ENCODE measurements at places on chromosomes 3 and 15. TPM values are rescaled to one million over a fixed set of nuclear protein-coding genes. Genes with fewer than 3 reads are reported as not detected.

- H3K27ac ChIP-seq = no peak overlapping the region
- no peaks in the 10 kb centered on the region for H3K4me1 ChIP-seq
- H3K27me3 ChIP-seq = no peaks in the 10 kb centered on the region
- H3K36me3 ChIP-seq = no peaks in the 10 kb centered on the region
- H3K4me3 ChIP-seq = no peak overlapping the region
- DNase-seq = no peak
Observed at GRCh38 chr15:27358751-27359434, 387.9 kb downstream of the GABRG3 start.

DNA sequence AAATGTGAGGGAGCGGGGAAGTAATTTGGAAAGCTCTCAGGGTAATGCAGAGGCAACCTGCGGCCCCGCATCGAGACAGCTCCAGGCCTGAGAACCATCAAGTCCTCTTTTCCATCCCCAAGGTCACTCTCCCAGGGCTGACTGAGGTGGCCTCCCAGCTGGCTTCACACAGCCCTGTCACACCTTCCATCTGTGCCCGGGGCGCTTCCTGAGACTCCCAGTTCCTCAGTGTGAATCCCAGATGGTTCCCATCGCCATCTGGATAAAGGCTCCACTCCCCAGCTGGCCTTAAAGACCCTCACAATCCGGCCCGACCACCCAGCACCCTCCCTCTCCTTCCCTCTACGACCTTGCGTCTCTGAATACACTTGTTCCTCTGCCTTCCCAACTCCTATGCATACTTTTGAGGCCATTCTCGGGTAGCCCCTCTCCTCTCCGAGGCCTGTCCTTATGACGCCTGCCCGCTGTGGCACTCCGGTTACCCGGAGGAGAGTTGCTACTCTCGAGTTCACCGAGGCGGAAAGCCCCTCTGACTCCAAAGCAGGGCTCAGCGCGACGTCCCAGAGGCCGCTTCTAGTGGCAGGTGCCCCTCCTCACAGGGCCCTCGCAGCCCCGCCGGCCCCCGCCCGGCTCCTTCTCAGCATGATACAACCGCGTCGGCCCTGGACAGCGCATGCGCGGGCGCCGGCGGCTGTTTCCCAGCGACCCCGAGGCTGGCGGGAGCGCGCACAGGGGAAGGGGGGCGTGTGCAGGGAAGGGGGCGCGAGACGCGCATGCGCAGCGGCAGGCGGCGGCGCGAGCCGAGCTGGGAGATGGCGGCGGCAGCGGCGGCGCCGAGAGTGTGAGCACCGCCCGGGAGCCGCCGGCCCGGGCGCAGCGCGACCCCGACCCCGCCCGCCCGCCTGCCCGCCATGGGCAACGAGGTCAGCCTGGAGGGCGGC lies at the start of gene BSN:
Gene BSN, plus strand, starts transcription at position 786 of the 941 bp plus-strand sequence. Its CDS starts 126 bp downstream, at position 912.
- H3K4me1 ChIP-seq = peaks cover 15% of the 10 kb centered on the region
- peaks cover 19% of the 10 kb centered on the region for H3K27me3 ChIP-seq
- peak within 1 kb of the TSS; percentile 75 for H3K4me3 ChIP-seq
- H3K36me3 ChIP-seq = no peaks in the 10 kb centered on the region
- no peak within 1 kb of the TSS for H3K27ac ChIP-seq

DNA sequence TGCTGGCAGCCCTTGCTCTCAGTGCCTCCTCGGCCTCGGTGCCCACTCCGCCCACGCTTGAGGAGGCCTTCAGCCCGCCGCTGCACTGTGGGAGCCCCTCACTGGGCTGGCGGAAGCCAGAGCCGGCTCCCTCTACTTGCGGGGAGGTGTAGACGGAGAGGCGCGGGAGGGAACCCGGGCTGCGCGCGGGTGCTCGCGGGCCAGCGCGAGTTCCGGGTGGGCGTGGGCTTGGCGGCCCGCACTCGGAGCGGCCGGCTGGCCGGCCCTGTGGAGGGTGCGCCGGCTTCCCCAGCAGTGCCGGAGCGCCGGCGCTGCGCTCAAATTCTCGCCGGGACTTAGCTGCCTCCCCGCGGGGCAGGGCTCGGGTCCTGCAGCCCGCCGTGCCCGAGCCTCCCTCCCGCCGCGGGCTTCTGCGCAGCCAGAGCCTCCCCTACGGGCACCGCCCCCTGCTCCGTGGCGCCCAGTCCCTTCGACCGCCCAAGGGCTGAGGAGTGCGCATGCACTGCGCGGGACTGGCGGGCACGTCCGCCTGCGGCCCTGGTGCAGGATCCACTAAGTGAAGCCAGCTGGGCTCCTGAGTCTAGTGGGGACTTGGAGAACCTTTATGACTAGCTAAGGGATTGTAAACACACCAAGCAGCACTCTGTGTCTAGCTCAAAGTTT lies 231.5 kb downstream of the EFHB start:
- no peaks in the 10 kb centered on the region for H3K27me3 ChIP-seq
- no peak for DNase-seq
- no peaks in the 10 kb centered on the region for H3K36me3 ChIP-seq

- peak; percentile 10 for DNase-seq
- no peak overlapping the region for H3K4me3 ChIP-seq
- no peaks in the 10 kb centered on the region for H3K27me3 ChIP-seq
- peaks cover 11% of the 10 kb centered on the region for H3K36me3 ChIP-seq
Observed at GRCh38 chr3:17322106-17322793, 420.2 kb downstream of the TBC1D5 start.

- H3K4me3 ChIP-seq = no peak overlapping the region
- H3K27me3 ChIP-seq = no peaks in the 10 kb centered on the region
- peaks cover 1% of the 10 kb centered on the region for H3K36me3 ChIP-seq
- no peak for DNase-seq
Observed at GRCh38 chr3:71251156-71251775, 332.3 kb downstream of the FOXP1 start.

DNA sequence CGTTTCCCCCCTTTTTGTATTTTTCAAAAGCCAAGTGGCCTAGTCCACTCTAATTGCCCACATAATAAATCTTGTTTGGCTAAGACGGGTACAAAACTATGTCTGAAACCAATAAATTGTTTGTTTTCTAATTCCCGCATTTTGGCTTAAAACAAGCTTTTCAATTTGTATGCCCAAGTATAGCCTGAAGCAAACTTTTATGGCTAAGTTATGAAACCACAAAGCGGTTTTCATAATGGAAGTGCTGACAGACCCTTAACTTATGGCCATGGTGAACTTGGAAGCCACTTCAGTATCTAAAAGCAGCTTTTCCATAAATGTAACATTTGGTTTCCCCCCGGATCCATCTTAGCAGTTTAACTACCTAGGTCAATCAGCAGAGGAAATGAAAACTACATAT lies 29.9 kb upstream of the POLR2M start:
- no peaks in the 10 kb centered on the region for H3K27me3 ChIP-seq
- H3K27ac ChIP-seq = no peak overlapping the region
- DNase-seq = no peak
- H3K4me3 ChIP-seq = no peak overlapping the region

DNA sequence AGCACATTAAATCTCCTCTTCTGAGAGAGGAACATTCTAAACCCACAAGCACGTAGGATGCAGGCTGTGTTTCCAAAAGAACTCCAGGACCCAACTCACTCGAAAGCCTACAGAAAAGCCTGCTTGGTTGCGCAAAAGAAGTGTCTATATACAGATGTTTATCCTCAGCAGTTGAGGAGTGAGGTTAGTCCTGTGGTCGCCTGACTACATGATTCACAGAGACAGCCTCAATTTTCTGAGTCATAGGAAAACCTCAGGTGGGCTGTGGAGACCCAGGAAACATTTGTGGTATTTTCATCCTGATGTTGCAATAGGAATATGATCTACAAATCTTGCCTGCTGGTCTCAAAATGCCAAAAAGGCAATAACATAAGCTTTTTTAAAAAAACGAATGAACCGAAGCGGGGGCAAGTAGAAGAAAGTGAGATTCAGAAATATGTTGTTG lies 183.8 kb upstream of the THRB start:
- no peak for DNase-seq
- H3K36me3 ChIP-seq = no peaks in the 10 kb centered on the region
- peaks cover 4% of the 10 kb centered on the region for H3K4me1 ChIP-seq
- no peak overlapping the region for H3K27ac ChIP-seq
- no peaks in the 10 kb centered on the region for H3K27me3 ChIP-seq

DNA sequence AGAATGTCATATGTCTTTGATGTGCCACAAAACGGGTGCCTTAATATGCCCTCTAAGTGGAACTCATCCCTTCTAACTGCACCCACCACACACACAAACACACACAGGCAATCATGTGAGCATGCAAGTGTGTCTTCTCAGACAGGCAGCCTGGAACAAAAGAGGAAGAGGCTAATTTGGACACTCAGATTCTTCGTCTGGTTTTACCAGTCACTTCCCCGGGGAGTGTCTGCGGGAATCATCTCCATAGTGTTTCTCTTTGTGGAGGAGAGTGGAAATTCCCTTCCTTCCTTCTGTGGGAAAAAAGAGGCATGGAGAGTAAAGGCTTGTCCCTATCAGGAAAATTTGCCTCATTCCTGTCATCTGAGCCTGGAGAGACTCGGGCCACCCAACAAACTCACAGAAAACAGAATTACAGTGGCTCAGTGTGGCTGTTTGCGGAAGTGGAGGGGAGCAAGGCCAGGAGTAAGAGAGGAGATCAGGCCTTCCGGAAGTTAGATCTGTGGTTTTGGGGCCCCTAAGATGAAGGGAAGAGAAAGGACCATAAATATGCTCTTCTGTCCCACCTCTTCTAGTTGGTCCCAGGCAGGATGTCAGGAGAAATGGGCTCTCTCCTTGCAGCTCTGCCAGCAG lies 212.6 kb upstream of the SEMA6D start:
- H3K36me3 ChIP-seq = no peaks in the 10 kb centered on the region
- DNase-seq = no peak
- H3K4me3 ChIP-seq = no peak overlapping the region
- H3K27ac ChIP-seq = no peak overlapping the region

GOLGA6D gene
- not detected for polyA plus RNA-seq

CPLX3 gene
- 0.60 TPM for polyA plus RNA-seq

CYP11A1 gene
- not detected for polyA plus RNA-seq

GOLGA8K gene
- polyA plus RNA-seq = 0.20 TPM

LTK gene
- 19.4 TPM for polyA plus RNA-seq

NEK10 gene
- 0.55 TPM for polyA plus RNA-seq

CEP152 gene
- 1.5 TPM for polyA plus RNA-seq

All from B cell (primary cell).